ENCODE measurements at places on chromosomes 1 and 21.

DNA sequence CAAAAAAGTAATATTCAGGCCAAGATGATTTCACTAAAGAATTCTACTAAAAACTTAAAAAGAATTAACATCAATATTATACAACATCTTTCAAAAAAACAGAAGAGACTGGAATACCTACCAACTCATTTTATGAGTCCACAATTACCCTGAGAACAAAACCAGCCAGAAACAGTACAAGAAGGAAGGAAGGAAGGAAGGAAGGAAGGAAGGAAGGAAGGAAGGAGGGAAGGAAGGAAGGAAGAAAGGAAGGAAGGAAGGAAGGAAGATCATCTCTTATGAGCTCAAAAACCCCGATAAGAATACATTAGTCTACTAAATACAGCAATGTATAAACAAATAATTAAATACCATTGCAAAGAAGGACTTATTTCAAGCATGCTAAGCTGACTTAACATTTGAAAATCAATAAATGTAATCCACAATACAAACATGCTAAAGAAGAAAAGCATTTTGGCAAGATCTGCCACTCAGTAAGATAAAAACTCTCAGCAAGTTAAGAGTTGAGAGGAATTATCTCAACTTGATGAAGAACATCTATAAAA is 149.9 kb upstream of the RGS18 start:
- no peak for DNase-seq

DNA sequence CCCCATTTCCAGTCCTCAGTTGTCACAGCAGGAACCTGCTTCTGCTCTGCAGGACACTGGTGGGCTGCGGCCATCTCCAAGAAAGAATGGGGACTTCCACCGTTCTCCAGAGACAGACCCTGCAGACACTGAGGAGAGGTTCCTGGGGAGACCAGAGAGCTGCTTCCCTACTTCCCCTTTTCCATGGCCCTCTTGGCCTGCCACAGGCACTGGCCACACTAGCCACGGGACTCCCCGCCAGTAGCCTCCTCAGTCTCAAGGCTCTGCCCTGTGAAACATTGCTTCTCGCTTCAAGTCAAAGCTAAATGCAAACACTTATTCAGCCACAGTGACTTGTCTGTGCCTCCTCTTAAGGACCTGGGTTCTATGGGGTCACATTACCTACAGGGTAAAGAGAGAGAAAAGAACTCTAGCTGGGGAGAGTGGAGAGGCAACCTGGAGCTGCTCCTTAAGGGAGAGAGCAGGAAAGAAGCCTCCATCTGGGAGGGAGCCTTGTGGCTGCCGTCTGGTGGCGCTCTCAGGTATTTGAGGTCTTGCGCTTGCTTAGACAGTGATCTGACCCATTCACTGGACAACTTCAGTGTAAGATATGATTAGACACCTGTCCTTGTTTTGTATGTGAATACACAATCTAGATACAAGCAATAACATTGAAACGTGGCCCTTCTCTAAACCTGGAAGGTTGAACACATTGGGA is 5.4 kb upstream of the SLAMF8 start:
- no peak for DNase-seq

DNA sequence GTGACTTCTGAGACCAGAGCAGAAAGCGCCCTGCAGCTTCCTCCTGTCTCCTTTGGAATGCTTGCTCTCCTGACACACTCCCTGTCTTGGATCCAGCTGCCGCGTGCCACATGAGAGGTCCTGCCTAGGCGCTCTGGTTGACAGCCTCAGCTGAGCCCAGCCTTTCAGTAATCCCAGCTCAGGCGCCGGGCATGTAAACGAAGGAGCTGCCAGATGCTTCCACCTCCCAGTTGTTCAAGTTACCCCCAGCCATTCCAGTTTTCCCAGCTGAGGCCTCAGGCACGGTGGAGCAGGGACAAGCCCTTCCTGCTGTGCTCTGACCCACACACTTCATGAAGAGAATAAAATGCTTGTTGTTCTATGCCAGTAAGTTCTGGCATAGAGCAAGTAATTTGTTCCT is 14.3 kb upstream of the CD34 start:
- no peak for DNase-seq

- no peak for DNase-seq
Measured at GRCh38 chr1:214349781-214350180, 68.8 kb downstream of the SMYD2 start.

GRCh38 chr1:42334240-42335049 is 590 bp downstream of the FOXJ3 start:
- DNase-seq: peak; percentile 60

GRCh38 chr1:53519421-53519820 is 60.2 kb downstream of the DMRTB1 start:
- DNase-seq: no peak

DNA sequence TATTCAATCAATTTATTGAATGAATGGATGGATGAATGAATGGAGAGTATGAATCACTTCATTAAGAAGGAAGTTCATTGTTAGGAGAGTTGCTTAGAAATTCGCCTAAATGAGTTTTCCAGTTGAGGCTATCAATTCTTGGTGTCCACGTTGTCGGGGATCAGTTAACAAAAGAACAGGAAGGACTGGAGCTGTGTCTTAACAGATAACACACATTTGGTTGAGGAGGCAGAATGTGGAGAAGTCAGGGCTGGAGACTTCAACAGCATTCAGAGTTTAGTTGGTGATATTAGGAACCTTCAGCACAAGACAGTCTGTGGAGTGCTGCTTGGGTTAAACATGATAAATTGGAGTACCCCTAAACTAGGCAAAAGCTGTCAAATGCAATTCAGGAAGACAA is 33.7 kb downstream of the ZBTB18 start:
- DNase-seq: no peak

GRCh38 chr21:33238565-33239255 is 9.0 kb downstream of the IFNAR2 start:
- no peak for DNase-seq

DNA sequence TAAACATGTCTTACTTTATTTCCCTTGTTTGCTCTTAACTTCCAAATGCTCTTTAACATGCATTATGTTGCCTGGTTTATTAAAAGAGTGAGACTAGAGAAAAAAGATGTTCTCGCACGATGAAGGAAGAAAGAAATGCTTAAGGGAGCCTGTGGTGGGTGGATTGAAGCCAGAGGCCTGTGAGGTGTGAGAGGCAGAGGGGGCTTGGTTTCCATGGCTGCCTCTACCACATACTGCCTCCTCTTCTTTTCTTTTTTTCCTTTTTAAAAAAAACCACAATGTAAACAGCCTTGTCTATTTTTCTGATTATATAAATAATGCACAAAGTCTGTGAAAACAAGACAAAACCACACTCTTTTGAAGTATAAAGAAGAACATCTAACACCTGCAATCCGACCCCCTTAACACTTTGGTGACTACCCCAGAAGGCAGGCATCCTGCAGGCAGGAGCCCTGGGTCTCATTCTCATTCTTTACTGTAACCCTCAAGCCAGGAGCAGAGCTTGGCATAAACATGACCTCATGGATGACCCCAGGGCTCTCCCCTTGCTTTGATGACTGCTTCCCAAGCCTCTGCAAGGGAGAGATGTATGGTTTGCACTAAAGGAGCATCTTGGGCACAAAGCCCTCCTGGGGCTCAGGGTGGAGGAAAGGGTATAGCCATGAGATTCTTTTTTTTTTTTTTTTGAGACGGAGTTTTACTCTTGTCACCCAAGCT is 10.1 kb upstream of the PARP1 start:
- DNase-seq: no peak

GRCh38 chr1:54376430-54377039 is 29.7 kb downstream of the SSBP3 start:
- peak; percentile 55 for DNase-seq

DNA sequence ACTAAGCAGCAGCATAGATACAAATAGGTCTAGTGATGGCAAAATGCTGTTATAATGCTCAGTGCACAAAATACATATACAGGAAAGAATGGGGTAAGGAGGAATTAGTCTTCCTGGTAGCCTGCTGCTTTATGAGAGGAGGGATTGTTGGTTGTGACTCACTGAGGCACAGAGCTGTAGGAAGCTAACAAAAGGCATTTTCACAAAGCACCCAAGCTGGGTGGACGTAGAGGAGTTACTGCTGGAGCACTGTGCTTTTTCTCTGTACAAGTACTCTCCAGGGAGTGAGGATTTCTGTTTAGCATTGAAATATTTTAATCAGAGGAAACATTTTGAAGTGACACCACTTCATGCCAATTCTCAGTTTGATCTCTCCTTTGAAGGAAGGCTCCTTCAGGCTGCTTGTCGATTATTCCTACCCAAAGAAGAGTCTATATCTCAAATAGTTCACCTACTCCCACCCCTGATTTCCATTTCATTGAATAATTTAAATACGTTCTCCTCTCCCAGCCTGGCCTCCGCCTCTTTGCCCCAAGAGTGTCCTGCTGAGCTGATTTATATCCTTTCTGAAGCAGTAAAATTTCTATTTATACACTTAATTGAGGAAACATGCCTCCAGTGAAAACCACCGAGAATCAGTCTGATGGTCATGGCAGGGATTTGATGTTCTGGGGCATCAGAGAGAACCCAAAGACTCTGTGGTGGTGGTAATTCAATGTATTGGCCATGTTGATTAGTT is 271.9 kb downstream of the HHAT start:
- no peak for DNase-seq

- DNase-seq: no peak
Measured at GRCh38 chr1:220754918-220755295, 6.8 kb downstream of the MTARC2 start.

DNA sequence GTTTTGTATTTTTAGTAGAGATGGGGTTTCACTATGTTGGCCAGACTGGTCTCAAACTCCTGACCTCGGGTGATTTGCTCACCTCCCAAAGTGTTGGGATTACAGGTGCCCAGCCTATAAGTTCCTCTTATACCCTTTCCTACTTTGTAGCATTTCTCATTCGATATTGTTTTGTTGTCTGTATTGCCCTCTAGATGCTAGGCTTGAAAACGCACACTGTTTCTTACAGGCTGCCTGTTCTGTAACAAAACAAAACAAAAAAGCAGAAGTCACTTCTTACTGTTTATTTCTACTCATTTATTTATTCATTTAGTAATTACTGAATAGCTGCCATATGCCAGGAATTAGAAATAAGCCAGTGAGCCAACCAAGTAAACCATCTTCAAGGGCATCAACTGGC is 136.9 kb upstream of the BMP8A start:
- DNase-seq: no peak

- DNase-seq: no peak
Measured at GRCh38 chr1:186473047-186473446, 12.1 kb upstream of the PDC start.

DNA sequence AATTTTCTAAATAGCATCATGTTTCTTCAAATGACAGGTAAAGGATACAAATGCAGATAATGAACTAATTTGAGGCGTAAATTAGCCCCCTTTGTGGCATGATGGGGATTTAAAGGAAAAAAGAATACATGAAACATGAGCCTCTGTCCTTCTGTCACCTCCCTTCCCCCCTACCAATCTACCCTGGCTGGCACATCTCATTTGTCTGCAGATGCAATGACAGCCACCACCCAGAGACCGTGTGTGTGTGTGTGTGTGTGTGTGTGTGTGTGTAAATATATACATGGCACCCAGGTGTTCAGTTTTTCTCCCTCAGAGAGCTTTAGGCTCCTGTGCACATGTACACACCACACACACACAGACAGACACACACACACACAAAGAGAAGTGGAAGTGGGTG is 451.1 kb downstream of the RWDD3 start:
- DNase-seq: no peak

GRCh38 chr1:232084584-232085223 is 458.1 kb downstream of the DISC1 start:
- no peak for DNase-seq

DNA sequence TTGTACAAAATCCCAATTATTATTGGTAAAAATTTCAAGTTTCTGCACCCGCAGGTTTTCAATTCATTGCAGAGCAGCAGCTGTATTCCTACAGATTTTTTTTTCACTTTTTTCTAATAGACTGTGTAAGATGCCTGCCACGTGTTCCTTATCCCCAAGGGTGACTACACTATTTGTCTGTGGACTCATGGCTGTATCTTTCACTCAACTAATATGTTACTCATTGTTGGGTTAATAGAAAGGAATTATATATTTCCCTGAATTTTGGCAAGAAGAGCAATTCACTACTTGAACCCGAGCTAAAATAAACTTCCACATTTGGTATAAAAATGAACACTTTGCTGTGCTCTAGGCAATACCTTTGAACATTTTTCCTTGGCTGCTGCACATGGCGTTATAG is 158.7 kb downstream of the NCAM2 start:
- DNase-seq: no peak

GRCh38 chr1:203464226-203464625 is 11.4 kb upstream of the PRELP start:
- DNase-seq: no peak

- DNase-seq: no peak
Measured at GRCh38 chr1:206682111-206682510, 2.6 kb upstream of the MAPKAPK2 start.

- DNase-seq: no peak
Measured at GRCh38 chr1:88421997-88422396, 262.1 kb upstream of the PKN2 start.

DNA sequence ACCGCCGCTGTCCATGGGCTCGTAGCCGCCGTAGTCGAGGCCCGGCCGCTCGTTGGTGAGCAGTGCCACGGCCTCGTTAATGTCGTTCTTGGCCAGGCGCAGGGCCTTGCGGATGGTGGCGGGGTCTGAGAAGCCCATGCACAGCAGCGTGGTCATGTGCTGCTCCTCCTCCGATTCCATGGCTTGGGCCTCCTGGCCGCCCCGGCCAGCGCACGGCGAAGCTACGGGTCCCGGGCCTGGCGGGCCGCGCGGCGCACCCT is 300 bp downstream of the USP24 start:
- DNase-seq: peak; percentile 49

DNA sequence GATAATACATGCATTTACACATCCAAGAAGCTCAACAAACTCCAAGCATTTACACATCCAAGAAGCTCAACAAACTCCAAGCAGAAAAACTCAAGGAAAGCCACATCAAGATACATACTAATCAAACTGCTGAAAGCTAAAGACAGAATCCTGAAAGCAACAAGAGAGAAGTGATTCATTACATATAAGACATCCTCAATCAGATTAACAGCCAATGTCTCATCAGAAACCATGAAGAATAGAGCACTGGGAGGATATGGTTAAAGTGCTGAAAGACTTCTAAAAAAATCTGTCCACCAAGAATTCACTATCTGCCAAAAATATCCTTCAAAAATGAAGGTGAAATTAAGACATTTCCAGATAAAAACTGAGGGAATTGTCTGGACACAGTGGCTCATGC is 45.7 kb upstream of the BATF3 start:
- no peak for DNase-seq

- DNase-seq: peak; percentile 61
Measured at GRCh38 chr1:165288350-165289120, 68.0 kb downstream of the LMX1A start.

GRCh38 chr1:151711951-151712350 is 4.7 kb downstream of the CELF3 start:
- DNase-seq: no peak

GRCh38 chr1:31545927-31546540 is 30.3 kb upstream of the TINAGL1 start:
- DNase-seq: no peak
